Right lung (tissue), 10 donors: ENCODE measurements at places on chromosomes 1 and 21. TPM values are rescaled to one million over a fixed set of nuclear protein-coding genes. Genes with fewer than 3 reads are reported as not detected.

DNA sequence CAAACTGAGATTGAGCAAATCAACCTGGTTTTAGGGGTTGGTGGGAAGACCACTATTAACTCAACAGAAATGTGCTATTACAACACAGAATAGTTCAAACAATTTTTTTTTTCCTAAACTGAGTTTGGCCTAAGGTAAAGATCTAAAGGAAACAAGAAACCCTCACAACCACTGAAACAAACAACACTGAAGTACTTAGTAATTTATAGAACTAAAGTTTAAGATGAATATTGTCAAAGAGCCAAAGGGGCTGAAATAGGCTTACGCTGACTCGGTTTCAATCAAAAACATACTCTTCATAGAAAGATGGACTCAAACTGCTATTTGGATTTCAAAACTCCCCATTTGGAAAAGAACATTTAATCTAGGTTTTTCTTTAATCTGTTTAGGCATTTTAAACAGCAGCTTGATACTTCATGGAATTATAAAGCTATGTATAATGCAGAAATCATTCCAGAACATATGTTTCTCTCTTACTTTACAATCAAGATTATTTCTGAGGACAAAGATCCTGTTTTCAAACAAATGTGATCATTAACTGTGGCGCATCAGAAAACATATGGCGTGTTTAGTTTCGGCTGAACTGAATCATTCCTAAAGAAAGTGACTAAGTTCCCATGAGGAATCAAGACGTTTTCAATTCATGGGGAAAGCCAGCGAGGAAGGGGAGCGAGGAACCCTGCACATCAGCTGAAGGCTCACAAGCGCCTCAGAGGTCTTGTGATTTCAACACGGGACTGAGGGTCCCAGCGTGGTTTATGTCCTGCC lies 62.7 kb downstream of the SYT6 start:
- peak; percentile 89 for DNase-seq

The GCSAML gene
- 0.27 TPM for polyA plus RNA-seq

The PADI4 gene
- 1.4 TPM for polyA plus RNA-seq

The AKNAD1 gene
- 0.78 TPM for polyA plus RNA-seq

DNA sequence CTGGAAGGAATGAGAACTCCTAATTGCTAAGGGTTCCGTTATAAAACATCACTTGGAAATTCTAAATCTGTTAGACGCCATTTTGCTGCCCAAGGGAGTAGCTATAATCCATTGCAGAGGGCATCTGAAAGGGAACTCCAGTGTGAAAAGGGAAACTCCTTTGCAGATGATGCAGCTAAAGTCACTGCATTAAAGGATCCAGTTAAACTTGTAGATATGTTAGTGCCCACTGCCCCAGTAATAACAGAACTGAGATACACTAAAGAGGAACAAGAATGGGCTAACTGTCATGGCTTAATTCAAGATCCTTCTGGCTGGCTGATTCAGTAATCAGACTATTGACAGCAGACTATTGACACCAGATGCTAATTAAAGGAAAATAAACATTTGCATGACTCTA lies 81.8 kb upstream of the KIAA0040 start:
- DNase-seq: no peak
